Motor neuron (in vitro differentiated cells): ENCODE measurements at places on chromosomes 1 and 21. TPM values are rescaled to one million over a fixed set of nuclear protein-coding genes. Genes with fewer than 3 reads are reported as not detected.

DNA sequence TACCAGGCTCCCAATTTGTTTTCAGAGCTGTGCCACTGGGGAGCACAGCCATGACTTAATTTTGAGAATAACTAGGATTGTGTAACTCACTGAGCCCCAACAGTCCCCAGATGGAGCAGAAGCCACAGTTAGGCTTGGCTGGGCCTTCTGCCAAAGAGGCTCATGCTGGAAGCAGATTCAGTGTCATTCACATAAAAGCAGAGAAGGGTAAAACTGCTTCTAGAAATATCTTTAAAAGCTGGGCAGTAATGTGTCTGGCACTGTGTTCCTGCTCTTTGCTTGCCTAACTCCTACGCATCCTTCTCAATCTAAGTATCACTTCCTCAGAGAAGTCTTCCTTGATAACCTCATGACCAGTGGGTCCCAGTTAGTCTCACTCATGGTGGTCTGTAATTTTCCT, 20.3 kb downstream of the STK40 start:
- ATAC-seq: no peak

GRCh38 chr1:97392701-97393100, 528.1 kb downstream of the DPYD start:
- ATAC-seq: no peak

GRCh38 chr1:21836010-21836409, 23.9 kb downstream of the LDLRAD2 start:
- no peak for ATAC-seq

- no peak for ATAC-seq
Observed at GRCh38 chr1:102901996-102902395, 206.3 kb downstream of the COL11A1 start.

- peak; percentile 4 for ATAC-seq
Observed at GRCh38 chr1:178541829-178542553, 29.1 kb downstream of the TEX35 start.

- ATAC-seq: no peak
Observed at GRCh38 chr1:232641507-232641906, 11.6 kb upstream of the SIPA1L2 start.

DNA sequence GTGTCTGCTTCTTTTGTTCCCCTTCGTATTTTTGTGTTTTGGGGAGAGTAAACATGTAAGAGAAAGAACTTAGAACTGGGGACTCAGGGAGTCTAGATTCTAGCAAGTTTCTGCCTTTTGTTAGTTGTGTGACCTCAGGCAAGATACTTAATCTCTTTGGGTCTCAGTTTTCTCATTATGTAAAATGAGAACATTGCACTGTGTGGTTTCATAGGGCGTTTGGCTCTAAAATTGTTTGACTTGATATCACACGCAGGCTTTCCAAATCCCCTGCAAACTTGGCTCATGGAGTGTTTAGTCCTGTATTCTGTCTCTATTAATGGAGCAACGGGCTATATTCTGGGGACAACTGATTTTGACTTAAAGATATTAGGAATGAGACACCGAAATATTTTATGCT, 57.7 kb downstream of the NTNG1 start:
- peak; percentile 55 for ATAC-seq

DNA sequence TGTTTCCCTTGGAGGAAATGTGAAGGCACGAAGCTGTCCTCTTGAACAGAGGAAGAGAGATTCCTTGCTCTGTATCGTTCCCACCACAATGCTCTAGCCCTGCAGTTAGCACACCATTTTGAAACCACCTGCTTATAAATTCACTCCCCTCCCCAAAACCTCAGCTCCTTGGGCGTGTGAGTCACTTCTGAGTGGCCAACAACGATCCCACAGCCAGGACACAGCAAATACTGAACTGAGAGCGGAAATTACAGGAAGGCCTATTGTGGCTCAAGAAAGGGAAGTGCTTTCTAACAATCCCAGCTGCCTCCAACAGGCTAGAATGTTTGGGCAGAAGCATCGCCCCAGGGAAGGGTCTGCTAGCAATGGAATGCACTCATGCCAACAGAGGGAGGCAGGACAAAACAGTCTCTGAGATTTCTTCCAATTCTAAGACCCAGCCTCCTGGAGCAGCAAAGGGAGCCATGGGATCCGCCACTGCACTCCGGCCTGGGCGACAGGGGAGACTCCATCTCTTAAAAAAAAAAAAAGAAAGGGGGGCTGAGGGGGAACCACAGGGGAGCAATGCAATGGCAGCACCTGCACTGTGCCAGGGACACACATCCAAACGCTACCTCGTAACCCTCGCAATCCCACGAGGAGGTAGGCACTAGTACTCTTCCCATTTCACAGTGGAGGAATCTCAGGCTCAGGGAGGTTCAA, 1.9 kb downstream of the TMEM53 start:
- ATAC-seq: no peak

DNA sequence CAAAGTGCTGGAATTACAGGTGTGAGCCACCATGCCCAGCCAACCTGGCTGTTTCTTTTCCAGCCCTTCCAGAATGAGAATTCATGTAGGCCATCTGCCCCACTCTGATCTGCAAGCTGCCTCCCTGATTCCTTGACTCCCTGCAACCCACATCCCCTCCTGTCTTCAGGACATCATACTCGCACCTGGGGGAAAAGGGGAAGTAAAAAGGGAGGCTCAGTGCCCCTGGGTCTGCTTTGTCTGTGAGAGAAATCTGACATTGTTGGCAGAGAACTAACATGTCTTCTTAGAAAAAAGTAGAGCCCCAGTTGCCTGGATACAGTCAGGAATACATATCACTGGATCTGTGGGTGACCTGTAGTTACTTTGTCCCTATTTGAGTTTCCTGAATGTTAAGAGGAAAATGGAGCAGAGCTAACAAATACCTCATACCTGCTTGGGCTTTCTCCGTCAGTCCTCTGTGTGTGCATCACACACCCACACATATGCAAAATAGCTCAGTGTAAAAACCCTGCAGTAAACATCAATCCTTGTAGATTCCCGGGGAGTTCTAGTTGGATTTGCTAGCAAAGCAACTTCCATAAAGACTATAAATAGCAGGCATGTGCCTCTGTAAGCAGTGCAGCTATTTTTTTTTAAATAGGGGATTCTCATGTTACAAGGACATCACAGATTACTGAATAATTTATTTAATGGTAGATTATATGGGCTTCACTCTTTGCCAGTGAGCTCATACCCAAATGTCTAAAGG, 62.9 kb downstream of the TEX35 start:
- peak; percentile 83 for ATAC-seq

GRCh38 chr1:86527306-86527705, 19.6 kb upstream of the CLCA4 start:
- ATAC-seq: no peak

C1QA gene
- total RNA-seq: 0.43 TPM in 1 of 2 replicates, not detected in the other

DNA sequence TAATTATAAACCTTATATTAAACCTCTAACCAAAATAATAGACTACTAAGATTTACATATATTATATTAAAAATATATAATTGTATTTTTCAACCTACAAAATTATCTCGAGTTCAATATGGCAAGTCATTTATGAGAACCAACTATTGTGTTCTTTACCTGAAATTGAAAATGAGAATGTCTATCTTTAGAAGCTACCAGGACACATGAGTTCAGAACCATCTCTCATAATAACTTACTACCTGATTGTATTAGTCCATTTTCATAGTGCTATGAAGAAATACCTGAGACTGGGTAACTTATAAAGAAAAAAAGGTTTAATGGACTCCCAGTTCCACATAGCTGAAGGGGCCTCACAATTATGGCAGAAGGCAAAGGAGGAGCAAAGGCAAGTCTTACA, 6.8 kb downstream of the HAO2 start:
- ATAC-seq: no peak

KCNE2 gene
- 1.2 and 1.4 TPM in 2 replicates for total RNA-seq

TSNAX gene
- total RNA-seq: 52.0 and 54.8 TPM in 2 replicates

OR2T27 gene
- total RNA-seq: not detected in 2 replicates

MYCL gene
- total RNA-seq: 55.7 and 60.8 TPM in 2 replicates

DNA sequence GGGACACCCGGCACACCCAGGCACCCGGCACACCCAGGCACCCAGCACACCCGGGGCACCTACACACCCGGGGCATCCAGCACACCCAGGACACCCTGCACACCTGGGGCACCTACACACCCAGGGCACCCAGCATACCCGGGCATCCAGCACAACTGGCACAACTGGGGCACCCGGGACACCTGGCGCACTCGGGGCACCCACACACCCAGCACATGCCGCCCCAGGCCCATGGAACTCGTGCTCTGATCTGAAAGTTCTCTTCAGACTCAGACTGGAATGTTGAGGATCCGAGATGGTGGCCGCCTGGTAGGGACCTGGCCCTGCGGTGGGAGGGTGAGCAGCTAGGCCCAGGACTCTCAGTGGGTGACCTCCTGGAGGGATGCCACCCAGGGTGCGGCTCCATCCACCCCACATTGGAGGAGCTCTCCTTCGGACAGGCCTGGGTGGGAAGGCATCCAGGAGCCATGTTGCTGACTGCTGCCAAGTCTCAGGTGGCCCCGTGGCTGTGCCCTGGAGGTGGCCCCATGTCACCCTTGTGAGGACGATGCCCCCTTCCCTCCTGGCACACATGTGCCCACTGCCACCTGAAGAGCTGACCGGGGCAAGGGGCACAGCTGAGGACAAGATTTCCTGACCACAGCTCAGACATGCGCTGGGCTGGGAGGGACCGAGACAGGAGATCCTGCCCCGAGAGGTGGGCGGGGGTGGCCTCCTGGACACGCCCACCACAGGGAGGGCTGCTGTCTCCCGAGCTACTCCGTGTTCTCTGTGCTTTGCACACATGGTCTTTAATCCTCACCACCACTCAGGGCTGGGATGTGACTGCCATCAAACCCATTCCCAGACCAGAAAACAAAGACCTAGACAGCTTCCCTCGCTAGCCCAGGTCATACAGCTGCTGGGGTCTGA, 37.0 kb downstream of the UBE2G2 start:
- peak; percentile 45 for ATAC-seq

PERM1 gene
- total RNA-seq: 0.14 TPM in 1 of 2 replicates, not detected in the other

- ATAC-seq: no peak
Observed at GRCh38 chr21:34974162-34974981, 74.7 kb downstream of the RUNX1 start.

GRCh38 chr1:37394574-37395464, 79.6 kb upstream of the ZC3H12A start:
- peak; percentile 87 for ATAC-seq

RRP15 gene
- total RNA-seq: 9.4 and 10.8 TPM in 2 replicates

GRCh38 chr1:201016943-201017827, 6.3 kb downstream of the KIF21B start:
- no peak for ATAC-seq

DNA sequence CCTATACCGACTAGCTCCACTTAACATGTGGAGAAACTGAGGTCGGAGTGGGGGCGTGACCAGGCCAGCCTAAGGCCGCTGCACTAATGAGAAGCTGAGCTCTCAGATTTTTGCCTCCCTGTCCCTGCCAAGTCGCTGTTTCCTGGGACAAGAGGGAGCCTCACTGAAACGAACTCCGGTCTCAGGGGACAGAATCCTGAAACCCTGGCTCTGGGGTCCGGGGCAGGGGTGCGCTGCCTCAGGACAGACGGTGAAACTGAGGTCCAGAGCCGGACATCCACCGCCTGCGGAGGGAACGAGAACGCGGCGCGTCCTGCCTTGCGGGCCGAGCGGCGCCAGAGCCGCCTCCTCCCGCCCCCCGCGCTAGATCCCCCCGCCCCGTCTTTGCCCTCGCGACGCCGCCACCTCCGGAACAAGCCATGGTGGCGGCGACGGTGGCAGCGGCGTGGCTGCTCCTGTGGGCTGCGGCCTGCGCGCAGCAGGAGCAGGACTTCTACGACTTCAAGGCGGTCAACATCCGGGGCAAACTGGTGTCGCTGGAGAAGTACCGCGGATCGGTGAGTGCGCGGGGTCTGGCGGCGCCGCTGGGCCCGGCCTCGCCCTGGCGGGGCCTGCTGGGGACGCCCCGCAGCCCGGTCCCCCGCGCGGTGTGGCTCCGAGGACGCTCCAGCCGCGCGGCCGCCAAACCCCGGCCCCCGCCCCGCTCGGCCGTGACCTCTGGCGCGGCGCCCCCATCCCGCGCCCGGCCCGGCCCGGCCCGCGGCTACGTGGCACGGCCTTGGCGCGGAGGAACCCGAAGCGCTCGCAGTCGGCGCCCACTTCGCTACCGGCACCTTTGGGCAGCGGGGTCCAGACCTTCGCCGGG, at the start of gene GPX7:
TSS of gene GPX7 (plus strand) at position 381 of the 865 bp plus-strand sequence. CDS start at position 420, 39 bp downstream.
- ATAC-seq: peak; percentile 23

TTC34 gene
- 0.50 and 0.67 TPM in 2 replicates for total RNA-seq

- ATAC-seq: no peak
Observed at GRCh38 chr1:35576061-35576765, 3.1 kb downstream of the TFAP2E start.

TOMM40L gene
- 11.8 and 14.9 TPM in 2 replicates for total RNA-seq

DNA sequence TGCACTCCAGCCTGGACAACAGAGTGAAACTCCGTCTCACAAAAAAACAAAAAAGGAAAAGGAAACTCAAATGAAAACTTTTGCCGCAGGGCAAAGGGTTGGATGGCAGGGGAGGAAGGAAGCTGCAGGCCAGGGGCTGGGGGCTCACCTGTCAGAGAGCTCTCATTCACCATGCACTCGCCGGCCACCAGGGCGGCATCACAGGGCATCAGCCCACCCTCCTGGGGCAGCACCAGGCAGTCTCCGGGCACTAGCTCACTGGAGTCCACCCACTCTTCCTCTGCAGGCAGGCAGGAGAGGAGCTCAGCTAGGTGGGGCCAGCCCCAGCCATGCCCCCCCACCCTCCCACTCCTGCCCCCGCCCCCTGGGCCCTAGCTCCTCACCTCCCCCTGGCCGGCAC, 11.9 kb downstream of the ATP13A2 start:
- ATAC-seq: no peak

GRCh38 chr1:222757646-222758268, 20.8 kb downstream of the FAM177B start:
- ATAC-seq: no peak

- ATAC-seq: no peak
Observed at GRCh38 chr1:107169615-107170014, 28.8 kb downstream of the NTNG1 start.

SAMSN1 gene
- 0.38 and 1.2 TPM in 2 replicates for total RNA-seq

GBP7 gene
- not detected in 2 replicates for total RNA-seq

- ATAC-seq: no peak
Observed at GRCh38 chr1:149978547-149979023, 31.9 kb downstream of the OTUD7B start.

VHLL gene
- total RNA-seq: 0.69 and 0.87 TPM in 2 replicates

- no peak for ATAC-seq
Observed at GRCh38 chr1:109826930-109827349, 63.2 kb upstream of the EPS8L3 start.

- ATAC-seq: no peak
Observed at GRCh38 chr1:183215076-183215720, 29.1 kb downstream of the LAMC2 start.
